ENCODE measurements at places on chromosomes 7 and 10.

- DNase-seq, result no peak
These were observed 24.5 kb upstream of the YWHAG start for GRCh38 chr7:76383089-76383944.

DNA sequence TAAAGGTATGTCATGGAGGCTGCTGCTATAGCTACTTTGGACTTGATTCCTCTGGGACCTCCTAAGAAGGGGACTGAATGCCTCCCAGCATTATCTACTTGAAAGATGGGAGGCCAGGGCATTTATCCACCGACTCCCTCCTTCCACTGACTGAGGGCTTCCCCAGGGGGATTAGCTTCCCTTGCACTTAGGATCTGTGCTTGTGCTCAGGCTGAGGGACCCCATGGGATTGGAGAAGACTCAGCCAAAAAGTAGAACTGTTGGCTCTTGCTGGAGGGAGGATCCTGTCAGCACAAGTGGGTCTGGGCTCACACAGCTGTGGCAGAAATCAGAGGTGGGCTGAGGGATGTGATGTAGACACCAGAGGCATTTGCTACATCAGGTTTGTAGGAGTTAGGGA, 81.5 kb upstream of the SYPL1 start:
- DNase-seq, result no peak

GRCh38 chr7:156560075-156560474, 80.5 kb upstream of the RNF32 start:
- DNase-seq, result no peak

DNA sequence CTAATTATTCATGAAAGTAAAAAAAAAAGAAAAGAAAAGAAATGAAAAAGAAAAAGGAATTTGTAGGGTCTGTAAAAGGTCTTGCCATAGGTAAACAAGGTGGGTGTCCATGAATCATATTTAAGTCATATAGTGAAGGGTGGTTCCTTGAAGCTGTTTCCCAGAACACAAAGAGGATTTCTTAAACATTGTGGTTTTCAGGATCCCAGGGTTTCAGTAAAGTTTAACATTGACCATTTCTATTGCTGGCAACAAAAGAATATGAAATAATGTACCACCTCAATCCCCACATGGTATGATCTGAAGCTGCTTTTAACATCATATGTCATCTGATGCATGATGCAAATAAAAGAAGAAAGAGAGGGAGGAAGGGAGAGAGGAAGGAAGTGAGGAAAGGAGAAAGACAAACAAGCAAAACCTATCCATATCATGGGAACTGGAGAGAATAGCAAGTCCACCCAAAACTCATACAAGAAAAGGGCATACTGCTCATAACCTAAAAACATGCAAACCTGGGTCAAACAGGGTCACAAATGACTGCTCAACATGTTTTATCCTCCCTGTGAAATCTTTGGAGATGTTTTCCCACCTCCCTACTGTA, 663.5 kb downstream of the SORCS1 start:
- DNase-seq, result no peak

DNA sequence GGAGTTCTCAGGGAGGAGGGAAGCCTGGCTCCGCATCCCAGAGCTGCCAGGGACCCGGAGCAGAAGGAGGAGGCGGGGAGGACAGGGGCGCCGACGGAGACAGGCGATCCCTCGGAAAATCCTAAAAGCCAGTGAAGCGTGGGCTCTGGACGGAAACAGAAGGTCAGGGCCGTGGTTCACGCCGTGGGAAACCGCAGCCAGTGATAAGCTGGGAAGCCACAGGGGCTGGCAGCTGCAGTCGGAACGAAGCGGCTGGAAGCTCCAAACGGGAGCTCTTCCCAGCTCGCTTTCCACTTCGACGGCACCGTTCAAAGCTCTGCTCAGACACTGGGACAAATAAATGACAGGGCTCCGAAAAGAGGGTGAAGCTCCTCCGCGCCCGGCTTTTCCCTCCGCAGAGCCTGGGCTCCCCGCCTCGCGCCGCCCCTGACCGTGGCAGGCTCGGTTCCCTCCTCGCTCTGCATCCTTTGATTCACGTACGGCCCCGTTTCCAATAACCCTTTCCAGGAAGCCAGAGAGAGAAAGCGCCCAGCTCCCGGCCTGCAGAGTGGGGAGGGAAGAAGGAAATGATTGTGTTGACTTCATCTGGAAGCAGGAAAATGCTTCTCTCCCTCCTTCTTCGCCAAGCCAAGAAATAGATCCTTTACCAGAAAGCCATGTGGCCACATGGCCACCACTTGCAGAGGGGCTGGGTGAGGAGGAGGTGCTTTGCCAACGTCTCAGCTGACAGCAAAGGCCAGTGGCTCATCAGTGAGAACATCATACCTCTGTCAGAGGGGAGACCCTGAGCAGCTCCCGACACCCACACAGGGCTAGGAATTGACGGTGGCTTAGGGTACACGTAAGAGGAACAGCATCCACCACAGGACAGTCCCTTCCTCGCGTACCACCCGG, 57.4 kb downstream of the ADRB1 start:
- DNase-seq, result no peak

DNA sequence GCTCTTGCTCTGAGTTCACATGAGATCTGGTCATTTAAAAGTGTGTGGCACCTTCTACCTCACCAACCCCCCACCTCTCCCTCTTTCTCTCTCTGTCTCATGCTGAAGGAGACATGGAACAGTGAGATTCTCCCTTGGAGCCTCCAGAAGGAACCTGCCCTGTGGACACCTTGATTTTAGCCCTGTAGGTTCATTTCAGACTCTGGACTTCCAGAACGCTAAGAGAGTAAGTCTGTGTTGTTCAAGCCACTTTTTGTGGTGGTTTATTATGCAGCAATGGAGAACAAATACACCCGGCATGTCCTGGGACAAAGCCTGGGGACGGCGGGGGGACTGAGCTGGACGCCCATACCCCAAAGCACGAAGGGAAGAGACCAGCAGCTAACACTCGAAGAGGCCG, 20.7 kb upstream of the GIMAP8 start:
- no peak for DNase-seq

DNA sequence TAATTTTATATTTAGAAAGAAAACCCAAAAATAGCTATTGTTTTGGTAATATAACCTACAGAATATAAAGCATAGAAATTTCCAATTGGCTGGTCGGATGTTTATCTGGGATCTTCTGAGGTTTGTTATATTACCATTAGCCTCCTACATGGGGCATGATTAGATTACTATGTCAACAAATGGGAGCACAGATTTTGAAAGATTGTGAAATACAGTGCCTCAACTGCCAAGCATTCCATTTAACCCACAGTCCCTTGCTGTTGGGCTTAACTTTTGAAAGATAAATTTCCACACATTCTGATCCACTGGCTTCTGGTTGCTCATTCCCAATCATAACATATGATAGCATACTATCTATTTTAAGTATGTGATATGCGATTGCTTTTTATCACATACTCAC, 455.4 kb upstream of the C7orf33 start:
- DNase-seq, result no peak

- no peak for DNase-seq
These were observed 40.5 kb downstream of the ANLN start for GRCh38 chr7:36430186-36430585.

DNA sequence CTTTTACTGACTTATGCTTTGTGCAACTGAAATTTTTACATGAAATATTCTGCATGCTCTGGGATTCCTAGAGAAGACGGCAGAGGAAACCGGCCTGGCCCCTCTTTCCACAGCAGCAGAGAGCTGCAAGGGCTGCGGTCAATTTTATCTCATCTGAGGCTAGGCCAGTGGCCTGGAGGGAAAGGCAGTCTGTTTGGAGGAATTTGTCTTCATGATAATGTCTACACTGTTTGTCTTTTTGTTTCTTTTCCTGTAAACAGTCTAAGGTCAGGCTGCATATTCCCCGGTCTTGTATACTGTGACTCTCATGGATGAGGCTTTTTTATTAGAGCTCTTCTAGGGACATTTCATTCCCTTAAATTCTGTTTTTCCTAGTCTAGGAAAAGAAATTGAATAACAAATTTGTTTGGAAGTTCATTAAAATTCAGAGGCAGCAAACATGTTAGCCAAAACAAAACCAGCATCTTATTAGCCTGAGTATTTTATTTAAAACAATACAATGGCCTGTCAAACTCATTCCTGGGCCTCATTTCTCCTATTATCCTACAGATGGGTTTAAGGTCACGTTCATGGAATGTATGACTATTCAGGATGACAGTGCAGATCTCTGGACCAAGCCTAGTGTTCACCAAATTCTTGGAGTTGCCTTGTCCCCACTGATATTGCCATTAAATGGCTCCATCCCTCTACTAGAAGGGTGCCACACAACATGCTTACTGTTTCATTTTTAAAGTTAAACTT, 26.4 kb downstream of the LAMB4 start:
- DNase-seq, result no peak

- DNase-seq, result no peak
These were observed 43.4 kb downstream of the DNMBP start for GRCh38 chr10:99966306-99966705.

DNA sequence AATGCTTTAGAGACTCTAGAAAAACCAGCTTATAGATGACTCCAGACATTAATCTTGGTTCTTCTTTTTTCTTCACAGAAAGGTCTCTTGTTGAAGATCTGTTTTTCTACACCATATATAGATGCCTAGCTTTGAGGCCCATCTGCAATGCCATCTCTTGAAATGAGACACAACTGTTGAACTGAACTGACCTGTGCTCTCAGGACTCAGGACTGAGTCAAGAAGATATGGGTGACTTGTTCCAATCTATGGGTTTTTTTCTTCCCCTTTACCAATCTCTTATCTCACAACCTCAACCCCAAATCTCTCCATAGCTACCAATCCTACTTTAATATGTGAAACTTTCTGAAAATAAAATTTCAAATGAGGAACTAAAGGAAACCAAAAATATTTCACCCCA, 194.7 kb downstream of the SNX13 start:
- DNase-seq, result no peak

GRCh38 chr10:82922755-82923154, 1047.8 kb downstream of the NRG3 start:
- DNase-seq, result no peak

GRCh38 chr7:94040254-94040653, 36.1 kb upstream of the BET1 start:
- DNase-seq, result no peak

DNA sequence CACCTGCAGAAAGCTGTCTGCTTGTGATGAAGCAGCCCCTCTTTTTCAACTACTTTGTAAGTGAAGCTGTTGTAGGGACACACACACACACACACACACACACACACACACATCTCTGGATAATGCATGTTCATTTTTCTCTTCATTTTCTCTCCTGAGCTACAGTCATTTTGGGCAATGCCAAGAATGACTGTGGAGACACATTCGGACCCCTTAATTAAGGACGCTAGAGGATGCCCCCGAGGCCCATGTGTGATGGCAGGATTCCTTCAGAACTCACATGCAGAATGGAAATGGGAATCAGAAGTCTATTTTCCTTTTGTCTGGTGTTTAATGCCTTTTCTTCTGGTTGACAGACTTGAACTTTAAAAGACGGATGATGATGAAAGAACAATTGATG, 56.6 kb downstream of the CLRN3 start:
- no peak for DNase-seq

DNA sequence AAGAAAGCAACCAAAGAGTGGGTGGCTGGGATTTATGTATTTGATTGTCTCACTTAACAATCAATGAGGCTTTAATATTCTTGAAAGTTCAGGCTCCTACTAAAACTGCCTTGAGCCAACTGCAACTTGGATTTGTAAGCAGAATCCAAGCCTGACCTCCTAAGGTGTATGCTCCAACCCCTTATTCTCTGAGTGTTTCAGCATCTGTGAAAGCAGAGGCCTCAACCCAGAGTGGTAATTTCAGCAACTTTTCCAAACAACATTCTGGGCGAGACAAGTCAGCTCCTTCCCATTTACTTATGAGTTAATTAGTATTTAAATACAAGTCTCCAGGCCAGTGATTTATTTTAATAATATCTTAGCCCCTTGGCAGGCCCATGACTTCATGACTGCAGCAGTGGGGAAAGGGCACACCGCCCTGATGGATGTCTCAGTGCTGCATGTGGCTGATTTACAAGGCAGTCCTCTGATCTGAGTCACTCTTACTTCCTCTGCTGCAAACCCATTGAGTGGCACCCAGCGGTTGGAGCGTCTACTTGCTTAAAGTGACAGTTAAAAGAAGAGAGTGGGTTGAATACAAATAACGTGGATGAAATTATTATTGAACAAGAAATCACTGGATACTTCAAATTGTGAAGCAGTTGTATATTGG, 209.1 kb downstream of the TRIL start:
- no peak for DNase-seq

DNA sequence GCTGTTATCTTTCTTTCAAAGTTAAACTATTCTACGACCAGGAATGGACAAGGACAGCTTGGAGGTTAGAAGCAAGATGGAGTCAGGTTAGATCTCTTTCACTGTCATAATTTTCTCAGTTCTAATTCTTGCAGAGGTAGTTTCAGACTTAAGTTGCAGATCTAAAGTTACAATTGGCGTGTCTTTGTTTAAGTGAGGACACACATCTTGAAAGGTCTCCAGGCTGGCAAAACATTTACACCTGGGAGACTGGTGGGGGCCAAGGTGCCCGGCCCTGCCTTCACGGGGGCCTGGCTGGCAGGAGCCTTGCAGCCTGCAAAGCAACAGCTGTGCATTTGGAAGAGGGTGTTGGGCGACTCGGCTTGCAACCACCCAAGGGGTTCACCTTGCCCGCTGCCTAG, 1.7 kb upstream of the DYNC2I1 start:
- no peak for DNase-seq

GRCh38 chr10:31383810-31384588, 65.0 kb downstream of the ZEB1 start:
- no peak for DNase-seq

DNA sequence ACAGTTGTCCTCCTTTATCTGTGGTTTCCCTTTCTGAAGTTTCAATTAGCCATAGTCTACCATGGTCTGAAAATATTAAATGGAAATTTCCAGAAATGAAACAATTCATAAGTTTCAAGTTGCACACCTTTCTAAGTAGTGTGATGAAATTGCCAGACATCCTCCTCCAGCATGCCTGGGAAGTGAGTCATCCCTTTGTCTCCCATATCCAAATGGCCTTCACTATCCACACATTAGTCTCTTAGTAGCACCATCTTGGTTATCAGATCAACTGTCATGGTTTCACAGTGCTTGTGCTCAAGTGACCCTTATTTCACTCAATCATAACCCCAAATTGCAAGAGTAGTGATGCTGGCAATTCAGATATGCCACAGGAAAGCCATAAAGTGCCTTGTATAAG, 83.4 kb upstream of the PPP1R9A start:
- DNase-seq, result no peak

- no peak for DNase-seq
These were observed 22.7 kb downstream of the GARS1 start for GRCh38 chr7:30617359-30617758.

GRCh38 chr7:55723621-55723941, 139.0 kb downstream of the SEPTIN14 start:
- DNase-seq, result no peak

DNA sequence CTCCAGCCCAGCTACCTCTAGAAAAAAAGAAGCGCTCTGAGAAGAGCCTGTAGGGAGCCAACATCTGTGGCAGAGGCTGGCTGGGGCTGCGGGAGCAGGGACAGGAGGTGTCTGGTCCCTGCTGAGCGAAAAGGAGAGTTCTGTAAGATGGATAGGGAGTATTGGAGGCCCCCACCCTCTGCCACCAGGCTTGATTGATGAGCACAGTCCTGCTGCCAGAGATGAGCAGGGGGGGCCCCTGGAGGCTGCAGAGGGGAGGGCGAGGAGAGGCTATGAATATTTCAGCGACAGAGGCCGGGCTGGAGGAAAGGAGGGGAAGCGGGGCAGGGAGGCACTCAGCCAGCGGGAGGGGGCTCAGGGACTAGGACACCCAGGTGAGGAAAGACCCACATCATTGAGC, 44.5 kb upstream of the HSPB1 start:
- no peak for DNase-seq

GRCh38 chr10:60827791-60828488, 49.7 kb downstream of the CDK1 start:
- DNase-seq, result no peak

- DNase-seq, result no peak
These were observed 90.6 kb upstream of the SKAP2 start for GRCh38 chr7:26954951-26955350.

All from activated T-helper 9 cell treated with anti-CD3 and anti-CD28 coated beads, Interleukin-2, amount 50 U/mL, for 16 hours (primary cell).